Trophoblast cell (in vitro differentiated cells and primary cell): ENCODE measurements at places on chromosomes 4 and X.

GRCh38 chr4:52588097-52588496 lies 71.0 kb downstream of the USP46 start:
- peak; percentile 11 for DNase-seq

DNA sequence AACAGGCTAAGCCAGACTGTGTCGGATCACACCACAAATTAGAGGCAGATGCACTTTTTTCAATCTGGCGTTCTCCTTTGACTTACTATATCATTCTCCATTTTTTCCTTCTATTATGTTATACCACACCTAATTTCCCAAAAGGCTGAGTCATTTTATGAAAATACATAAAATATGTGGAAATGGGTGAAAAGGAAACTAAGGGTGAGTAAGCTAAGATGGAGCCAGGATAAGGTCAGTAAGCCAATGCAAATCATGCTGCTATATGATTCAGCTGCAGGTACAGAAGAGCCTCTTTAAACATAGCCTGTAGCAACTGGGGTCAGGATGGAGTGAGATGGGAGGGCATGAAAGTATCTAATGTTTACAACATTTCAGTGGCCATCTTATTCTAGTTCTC lies 94.0 kb upstream of the TEX13A start:
- peak; percentile 72 for DNase-seq

- no peak for DNase-seq
Observed at GRCh38 chr4:19375136-19375804, 876.4 kb upstream of the SLIT2 start.

DNA sequence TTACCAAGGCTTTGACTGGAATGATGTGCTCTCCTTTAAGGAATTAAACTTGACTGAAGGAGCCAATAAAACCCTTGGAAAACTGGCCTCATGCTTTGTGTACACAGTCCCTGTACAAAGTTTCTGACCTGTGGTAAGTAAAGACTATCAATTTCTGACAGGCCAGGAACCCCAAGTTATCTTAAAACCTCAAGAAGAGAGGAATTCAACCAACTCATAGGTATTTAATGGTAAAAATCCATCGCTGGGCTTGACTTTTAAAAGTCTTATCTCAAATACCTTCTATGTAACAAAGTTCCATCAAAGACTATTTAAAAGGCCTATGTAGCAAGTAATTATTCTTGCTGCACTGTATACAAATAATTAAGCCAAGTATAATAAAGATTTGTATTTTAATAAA lies 103.7 kb upstream of the TENT5D start:
- no peak for DNase-seq

DNA sequence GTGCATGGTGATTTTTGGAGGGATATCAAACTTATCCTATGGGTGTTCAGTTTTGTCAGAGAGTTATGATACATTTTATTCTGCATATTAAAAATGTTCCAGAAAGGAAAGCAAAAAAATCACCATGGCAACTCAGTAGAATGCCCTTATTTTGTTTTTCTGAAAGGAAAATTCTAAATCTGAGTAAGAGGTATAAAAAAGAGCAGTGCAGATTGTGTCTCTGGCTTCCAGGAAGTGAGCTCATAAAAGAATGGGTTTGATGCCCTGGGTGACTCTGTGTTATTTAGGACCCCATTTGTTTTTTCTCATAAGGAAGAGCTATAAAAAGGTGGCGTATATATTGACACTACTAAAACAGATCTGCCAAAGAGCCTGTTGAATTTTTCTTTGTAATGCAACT lies 128.8 kb downstream of the UCHL1 start:
- DNase-seq, result no peak

GRCh38 chr4:147096667-147097604 lies 151.3 kb upstream of the TTC29 start:
- peak; percentile 80 for DNase-seq

GRCh38 chr4:141705048-141705746 lies 68.8 kb downstream of the IL15 start:
- DNase-seq, result no peak

- DNase-seq, result no peak
Observed at GRCh38 chr4:90845777-90846176, 718.6 kb downstream of the CCSER1 start.
